Psoas muscle (tissue), 8 donors: ENCODE measurements at places on chromosomes 6 and 20.

- DNase-seq, result no peak
Observed at GRCh38 chr6:110944681-110945151, 13.8 kb upstream of the GTF3C6 start.

GRCh38 chr20:10611357-10611756 lies 62.4 kb downstream of the JAG1 start:
- peak; percentile 80 for DNase-seq

DNA sequence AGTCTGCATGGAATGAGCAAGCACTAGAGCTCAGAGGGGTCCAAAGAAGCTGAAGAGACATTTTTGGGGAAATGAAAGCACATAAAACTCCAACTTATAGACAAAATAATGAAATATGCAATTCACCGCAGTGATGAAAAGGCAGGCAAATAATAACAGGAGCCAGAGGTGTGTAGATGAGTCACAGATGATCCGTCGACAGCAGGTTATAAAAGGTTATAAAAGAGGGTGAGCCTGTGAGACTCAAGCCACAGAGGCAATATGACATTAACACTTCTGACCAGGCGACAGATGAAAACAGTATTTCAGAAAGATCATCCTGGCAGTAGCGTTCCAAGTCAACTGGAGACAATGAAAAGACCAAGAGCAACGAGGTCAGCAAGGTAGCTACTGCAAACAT lies 35.8 kb upstream of the ANKRD60 start:
- no peak for DNase-seq

DNA sequence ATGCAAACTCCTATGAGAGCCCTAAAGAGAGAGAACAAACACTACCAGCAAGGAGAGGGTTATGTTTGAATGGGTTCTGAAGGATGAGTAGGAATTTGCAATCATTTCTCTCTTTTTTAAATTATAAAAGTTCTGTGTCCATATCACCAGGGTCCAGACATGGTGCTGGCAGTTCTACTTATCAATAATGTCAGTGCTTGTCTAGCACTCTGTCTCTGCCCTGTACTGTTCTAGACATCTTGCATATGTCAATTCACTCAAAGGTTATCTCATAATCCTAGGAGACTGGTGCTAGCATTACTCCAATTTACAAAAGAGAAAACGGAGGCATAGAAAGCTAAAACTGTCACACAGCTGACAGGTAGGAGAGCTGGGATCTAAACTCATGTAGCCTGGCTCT lies 101.3 kb downstream of the VEGFA start:
- DNase-seq, result no peak

DNA sequence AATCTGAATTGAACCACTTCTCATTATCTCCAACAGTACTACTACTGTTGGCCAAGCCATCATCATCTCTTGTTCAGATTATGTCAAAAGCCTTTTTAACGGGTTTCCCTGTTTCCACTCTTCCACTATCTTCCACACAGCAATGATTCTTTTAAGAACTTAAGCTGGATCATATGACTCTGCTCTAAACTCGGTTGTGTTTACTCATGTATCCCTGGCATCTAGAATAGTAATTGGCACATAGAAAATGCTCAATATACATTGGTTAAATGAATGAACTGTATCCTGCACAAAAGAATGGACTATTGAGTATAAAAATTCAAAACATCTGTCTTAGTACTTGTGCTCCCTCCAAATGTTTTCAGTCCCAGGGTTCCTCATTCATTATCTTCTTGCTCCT lies 2.8 kb upstream of the COX7A2 start:
- no peak for DNase-seq

- no peak for DNase-seq
Observed at GRCh38 chr6:140462453-140463311, 1088.2 kb upstream of the CITED2 start.

- DNase-seq, result no peak
Observed at GRCh38 chr6:165883851-165884640, 221.0 kb upstream of the PDE10A start.

DNA sequence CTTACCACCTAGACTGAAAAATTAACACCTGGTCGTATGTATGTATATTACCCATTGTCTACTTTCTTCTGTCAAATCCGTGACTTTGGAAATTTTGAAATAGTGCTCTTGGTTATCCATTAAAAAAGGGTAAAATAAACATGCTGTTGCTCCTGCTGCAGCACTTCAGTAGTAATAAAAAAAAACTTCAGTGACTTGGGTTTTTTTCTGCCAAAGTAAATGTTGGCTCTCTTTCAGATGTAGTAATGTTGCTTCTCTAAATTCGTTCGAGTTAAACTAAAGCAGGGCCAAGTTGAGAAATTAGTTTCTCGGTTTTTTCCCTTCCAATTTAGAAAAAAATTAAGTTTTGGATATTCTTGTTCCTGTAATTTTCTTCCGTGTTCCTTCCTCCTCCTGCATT lies 34.2 kb downstream of the JARID2 start:
- DNase-seq, result no peak

DNA sequence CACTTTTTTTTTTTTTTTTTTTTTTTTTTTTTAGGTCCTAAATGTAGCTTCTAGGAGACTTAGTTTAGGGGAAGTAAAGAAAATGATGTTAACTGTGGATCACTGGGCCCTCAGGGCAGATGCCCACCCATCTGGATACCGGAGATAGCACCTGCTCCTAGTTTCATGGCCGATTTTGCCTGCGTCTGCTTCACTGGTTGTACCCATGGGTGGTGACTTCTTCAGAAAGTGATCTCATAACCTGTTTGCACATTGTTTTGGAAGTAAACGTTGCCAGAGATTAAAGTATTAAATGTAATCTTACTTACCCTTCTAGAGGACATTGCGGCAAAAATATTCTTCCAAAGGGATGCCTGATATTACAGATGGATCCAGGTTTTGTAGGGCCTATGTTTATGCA lies 79.8 kb upstream of the SGK1 start:
- DNase-seq, result no peak

- no peak for DNase-seq
Observed at GRCh38 chr20:17912916-17913315, 55.7 kb downstream of the SNX5 start.

GRCh38 chr6:5044866-5045265 lies 40.3 kb upstream of the PPP1R3G start:
- no peak for DNase-seq

DNA sequence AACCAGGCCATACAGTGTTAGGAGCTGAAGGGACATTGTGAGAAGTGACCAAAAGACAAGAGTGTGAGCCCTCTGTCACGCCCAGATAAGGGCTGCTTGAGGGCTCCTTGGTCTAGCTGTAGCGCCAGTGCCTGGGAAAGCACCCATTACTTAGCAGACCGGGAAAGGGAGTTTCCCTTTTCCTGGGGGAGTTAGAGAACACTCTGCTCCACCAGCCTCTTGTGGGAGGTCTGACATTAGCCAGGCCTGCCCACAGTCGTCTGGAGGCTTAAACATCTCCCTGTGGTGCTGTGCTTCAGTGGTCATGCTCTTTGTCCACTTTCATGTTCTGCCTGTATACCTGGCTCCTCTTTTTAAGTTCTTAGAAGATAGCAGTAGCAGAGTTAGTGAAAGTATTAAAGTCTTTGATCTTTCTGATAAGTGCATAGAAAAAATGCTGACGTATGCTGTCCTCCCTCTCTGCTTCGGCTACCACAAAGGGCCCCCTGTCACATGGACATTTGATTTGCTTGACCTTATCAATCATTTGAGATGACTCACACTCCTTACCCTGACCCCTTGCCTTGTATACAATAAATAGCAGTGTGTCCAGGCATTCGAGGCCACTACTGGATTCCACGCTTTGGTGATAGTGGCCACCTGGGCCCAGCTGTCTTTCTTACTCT lies 201.5 kb upstream of the ECI2 start:
- no peak for DNase-seq

DNA sequence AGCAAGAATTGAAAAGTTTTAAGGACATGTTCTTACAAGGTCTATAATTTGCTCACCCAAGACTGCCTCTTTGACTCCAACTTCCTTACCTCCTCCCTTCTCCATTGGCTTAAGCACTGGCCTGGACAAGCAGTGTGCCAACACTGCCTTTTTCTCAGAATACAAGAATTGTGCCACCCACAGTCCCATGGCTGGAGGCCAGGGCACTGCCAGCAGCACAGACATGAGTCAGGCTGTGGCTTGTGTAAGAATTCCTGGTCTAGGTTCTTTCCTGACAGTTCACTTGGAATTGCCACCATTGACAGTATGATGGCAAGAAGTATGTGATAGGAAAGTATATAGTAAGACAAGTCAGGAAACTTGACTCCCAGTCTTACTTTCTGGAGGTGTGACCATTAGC lies 202.7 kb upstream of the MARCKS start:
- peak; percentile 70 for DNase-seq

GRCh38 chr6:112743323-112743722 lies 396.2 kb downstream of the RFPL4B start:
- no peak for DNase-seq

DNA sequence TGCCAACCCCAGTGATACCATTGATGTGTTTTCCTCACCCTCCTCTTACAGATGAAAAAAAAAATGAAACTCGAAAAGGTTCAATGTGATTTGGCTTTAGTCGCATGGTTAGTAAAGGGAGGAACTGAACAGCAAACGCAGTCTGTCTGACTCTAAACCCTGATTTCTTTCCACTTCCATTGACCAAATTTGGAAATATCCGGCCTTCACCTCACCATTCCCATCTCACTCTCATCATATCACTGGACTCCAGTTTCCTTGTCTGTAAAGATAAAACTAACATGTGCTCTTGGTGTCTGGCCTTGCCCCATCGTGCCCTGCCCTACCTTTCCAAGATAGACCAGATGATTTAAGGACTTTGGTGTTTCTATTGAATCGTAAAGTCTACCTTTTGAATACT lies 48.7 kb upstream of the ADGRF1 start:
- DNase-seq, result no peak

DNA sequence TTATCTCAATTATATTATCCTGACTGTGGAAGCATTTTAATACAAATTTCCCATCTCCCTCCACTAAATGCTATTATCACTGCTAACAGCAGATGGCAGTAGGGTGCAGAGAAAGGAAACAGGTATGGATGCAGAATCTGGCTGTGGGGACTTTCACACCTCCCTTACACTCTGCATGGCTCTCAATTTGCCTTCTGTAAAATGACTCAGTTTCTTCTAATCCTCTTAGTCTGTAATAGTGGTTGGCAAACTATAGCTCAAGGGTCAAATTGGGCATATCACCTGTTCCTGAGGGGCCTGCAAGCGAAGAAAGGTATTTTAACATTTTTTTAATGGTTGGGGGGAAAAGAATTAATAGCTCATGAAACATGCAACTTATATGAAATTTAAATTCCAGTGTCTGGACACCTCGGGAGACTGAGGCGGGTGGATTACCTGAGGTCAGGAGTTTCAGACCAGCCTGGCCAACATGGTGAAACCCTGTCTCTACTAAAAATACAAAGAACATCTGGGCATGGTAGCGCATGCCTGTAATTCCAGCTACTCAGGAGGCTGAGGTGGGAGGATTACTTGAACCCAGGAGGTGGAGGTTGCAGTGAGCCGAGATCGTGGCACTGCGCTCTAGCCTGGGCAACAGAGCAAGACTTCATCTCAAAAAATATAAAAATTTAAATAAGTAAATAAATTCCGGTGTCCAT lies 83.5 kb downstream of the ZMYND8 start:
- no peak for DNase-seq

DNA sequence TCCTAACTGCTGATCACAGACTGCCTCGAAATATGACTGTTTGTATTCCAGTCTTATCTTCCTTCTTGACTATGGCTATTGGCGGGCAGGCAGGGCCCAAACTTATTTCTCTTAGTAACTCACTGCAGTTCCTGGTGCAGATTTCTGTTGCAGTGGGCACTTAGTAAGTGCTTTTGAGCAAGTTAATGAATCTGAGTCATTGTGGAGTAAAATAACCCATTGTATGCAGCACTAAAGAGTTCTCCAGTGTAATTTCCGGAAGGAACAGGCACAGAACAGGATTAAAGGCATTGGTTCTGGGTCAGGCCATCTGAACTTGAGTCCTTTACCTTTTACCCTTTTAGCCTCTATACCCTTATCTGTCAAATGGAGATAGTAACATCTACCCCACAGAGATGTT lies 23.6 kb downstream of the SLC35F1 start:
- no peak for DNase-seq

- DNase-seq, result no peak
Observed at GRCh38 chr6:139518556-139519091, 144.2 kb upstream of the CITED2 start.

DNA sequence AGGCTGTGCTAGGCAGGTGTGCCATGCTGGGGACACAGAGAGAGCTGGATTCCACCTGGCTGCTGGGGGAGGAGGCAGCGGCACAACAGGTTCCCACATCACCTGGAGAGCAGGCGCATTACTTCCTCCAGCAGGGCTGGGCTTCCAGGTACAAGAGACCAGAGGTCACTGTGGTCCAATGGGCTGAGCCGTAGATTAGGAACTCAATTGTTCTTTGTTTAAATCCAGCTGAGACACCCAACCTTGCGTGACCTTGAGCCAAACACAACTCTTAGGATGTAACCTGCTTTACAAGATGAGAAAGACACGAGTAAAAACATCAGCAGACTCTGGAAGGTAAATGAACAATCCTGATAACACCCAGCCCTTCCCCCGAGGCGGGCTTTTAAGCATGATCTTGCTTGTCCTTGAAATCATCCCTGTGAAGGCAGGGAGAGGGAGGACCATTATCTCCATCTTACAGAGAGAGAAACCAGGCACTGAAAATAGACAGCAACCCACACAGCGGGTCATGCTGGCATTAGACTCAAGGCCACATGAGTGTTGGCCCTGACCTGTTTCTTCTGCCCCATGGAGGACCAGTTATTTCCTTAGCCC lies 216.5 kb upstream of the RREB1 start:
- no peak for DNase-seq

DNA sequence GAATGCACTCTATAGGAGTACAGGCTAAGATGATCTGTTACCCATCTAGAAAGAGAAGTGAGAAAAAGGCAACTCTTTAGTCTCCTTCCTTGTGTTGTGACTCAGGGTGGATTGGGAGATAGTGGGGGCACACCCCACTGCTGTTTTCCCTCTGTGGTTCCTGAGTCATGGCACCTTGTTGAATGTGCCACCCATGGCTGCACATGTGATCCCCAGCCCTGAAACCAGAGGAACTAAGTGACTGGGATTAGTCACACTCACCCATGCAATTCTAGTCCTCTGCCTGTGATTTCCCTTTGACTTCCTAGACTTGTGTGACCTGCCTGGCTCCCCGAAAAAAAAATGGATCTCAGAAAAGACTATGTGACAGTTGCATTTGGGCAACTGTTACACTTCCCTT lies 48.6 kb upstream of the HTR1B start:
- no peak for DNase-seq

DNA sequence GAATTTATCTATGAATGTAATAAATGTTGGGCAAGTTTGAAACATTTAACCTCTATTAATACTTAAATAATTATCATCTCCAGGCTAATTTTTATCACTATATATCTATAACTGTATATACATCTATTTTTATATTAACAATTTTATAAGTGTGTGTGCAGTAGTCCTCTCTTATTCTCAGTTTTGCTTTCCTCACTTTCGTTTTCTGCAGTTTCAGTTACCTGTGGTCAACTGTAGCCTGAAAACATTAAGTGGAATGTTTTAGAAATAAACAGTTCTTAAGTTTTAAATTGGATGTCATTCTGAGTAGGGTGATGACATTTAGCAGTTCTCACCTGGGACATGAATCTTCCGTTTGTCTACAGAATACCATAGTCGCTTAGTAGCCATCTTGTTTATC lies 379.4 kb upstream of the MAN1A1 start:
- no peak for DNase-seq
